ENCODE measurements at places on chromosomes 1 and 21. TPM values are rescaled to one million over a fixed set of nuclear protein-coding genes. Genes with fewer than 3 reads are reported as not detected.

RNASEL gene
- 1.3 TPM for total RNA-seq

KCNJ15 gene
- total RNA-seq = not detected

SPRR1B gene
- not detected for total RNA-seq

OR14K1 gene
- not detected for total RNA-seq

BLACAT1 gene
- 1.5 TPM for total RNA-seq

GBP6 gene
- 0.17 TPM for total RNA-seq

SIM2 gene
- total RNA-seq = 71.2 TPM

APH1A gene
- total RNA-seq = 211 TPM

AVPR1B gene
- total RNA-seq = 0.22 TPM

C1orf94 gene
- not detected for total RNA-seq

XCL1 gene
- total RNA-seq = not detected

SLC22A15 gene
- 2.2 TPM for total RNA-seq

TEX38 gene
- total RNA-seq = not detected

OR2L2 gene
- total RNA-seq = not detected

E2F2 gene
- total RNA-seq = 8.3 TPM

ERICH3 gene
- total RNA-seq = not detected

NR1I3 gene
- total RNA-seq = not detected

CD1C gene
- total RNA-seq = not detected

S100A7 gene
- total RNA-seq = not detected

SH3BGRL3 gene
- 181 TPM for total RNA-seq

SELP gene
- not detected for total RNA-seq

CRNN gene
- total RNA-seq = not detected

AKNAD1 gene
- total RNA-seq = 0.07 TPM

DDR2 gene
- total RNA-seq = 1.4 TPM

TMPRSS2 gene
- 9.3 TPM for total RNA-seq
